Right cardiac atrium (tissue), 5 donors: ENCODE measurements at places on chromosomes 7 and 10. TPM values are rescaled to one million over a fixed set of nuclear protein-coding genes. Genes with fewer than 3 reads are reported as not detected.
A peak's percentile ranks its signal among the peaks of the same experiment; 100 is the strongest.

- no peak for DNase-seq
These were observed 55.0 kb downstream of the RAMP3 start for GRCh38 chr7:45212606-45213005.

GRCh38 chr10:24238519-24239247, 29.7 kb downstream of the KIAA1217 start:
- no peak for DNase-seq

DNA sequence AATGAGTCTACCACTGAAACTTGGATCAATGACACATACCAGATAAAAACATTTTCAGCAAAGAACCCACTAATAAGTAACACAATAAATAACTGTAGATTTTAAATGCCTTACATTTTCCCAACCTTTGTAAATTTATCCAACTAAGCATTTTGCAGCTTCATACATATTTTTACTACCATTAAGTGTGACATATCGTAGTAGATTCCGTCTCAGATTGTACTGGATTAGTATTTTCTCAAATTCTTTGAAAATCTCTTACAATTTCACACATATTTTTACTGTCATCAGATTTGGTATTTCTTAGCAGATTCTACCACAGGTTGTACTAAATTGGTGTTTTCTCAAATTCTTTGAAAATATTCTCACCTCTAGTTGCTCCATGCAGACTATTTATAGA, 26.0 kb downstream of the CCDC71L start:
- no peak for DNase-seq

DNA sequence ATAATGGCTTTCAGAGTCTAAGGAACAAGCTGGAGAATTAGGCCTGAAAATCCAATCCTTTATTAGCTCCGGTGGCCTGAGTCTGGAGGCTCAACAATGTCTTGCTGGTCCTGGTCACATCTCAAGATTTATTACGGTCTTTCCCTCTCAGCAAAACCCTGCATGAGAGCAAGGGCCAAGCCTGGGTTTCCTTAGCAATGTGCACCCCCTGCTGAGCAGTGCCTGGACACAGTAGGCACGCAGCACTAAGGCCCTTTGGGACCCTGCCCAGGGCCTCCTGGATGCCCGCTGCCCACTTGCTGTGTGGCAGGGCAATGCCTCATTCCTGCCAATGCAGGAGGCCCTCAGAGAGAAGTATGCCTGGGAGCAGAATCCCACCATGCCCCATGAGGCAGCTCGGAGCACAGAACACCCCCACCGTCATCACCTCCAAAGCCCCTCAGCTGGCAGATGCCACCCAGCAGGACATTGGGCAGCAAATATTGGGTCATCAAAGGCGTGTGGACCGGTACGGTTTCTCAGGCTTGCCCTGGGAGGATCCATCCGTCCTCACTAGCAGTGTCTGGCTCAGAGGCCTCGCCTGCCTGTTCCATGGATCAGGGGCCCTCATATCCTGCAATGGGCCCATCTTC, 156.4 kb downstream of the OAT start:
- no peak for DNase-seq

DNA sequence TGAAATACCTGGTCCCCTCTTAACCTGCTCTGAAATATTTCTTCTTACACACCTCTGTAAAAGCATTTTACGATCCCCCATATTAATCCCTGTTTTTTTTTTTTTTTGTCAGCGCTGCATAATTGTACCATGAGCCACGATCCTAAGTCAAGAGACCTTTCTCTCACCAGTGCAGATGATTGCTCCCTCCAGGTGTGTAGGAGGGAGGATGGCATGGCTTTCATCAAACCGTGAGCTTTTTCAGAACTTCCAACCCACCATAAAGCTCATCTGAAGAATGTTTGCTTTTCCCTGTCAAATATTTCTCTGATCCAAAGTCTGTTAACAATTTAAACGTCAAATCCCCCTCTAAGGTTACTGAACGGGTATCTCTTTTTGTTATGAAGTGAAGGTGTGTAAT, 28.2 kb upstream of the SEPHS1 start:
- no peak for DNase-seq

DNA sequence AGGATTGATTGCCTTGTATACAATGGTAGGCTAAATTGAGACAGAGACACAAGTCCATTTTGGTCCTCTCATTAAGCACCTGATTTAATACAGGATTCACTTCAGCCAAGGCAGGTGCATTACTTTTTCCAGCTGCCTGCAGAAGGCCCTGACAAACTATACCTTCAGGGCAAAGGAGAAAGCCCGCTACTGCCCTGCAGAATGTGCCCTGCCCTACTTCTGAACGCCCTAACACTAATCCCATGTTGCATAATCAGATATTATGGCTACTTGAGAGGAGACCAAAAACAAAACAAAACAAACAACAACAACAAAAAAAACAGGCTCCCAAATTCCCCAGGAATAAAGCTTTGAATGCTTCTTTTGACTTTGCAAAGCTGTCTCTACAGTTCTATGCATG, 116.9 kb upstream of the ABI1 start:
- no peak for DNase-seq

GRCh38 chr10:88670497-88670896, 6.3 kb downstream of the LIPF start:
- DNase-seq: no peak

- DNase-seq: peak; percentile 87
These were observed 19.5 kb downstream of the WNT8B start for GRCh38 chr10:100482181-100482833.

- DNase-seq: no peak
These were observed 85.5 kb downstream of the GNAI1 start for GRCh38 chr7:80220022-80220634.

- DNase-seq: no peak
These were observed 1.9 kb downstream of the GSTK1 start for GRCh38 chr7:143265017-143265693.

DNA sequence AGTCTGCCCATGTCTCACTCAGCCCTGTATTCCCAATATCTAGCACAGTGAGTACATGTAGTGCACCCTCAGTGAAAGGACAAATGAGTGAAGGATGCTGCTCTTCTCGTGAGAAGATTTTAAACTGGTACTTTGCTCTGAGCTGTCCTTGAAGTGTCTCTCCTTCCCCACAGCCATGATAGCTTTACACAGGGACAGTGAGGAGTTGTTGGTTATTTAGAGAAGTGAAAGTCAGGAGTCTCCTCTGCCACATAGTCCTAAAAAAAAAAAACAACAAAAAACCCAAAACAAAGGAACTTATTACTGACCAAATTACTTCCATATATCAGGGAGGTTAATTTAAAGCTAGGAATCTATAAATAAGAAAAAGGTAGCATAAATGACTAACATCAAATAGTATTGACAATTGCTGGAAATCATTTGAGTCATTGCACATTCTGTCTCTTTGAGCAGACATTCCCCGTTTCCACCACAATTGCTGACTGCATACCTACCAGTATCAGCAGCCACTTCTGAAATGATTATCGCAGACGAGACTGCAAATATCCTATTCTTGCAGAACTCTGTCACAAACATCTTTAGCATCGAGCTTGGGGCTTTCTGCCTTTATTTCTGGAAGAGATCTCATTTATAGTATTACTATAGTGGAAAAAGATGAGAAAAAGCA, 202.1 kb downstream of the PTEN start:
- no peak for DNase-seq

- DNase-seq: no peak
These were observed 852 bp downstream of the FOXI2 start for GRCh38 chr10:127737563-127738511.

DNA sequence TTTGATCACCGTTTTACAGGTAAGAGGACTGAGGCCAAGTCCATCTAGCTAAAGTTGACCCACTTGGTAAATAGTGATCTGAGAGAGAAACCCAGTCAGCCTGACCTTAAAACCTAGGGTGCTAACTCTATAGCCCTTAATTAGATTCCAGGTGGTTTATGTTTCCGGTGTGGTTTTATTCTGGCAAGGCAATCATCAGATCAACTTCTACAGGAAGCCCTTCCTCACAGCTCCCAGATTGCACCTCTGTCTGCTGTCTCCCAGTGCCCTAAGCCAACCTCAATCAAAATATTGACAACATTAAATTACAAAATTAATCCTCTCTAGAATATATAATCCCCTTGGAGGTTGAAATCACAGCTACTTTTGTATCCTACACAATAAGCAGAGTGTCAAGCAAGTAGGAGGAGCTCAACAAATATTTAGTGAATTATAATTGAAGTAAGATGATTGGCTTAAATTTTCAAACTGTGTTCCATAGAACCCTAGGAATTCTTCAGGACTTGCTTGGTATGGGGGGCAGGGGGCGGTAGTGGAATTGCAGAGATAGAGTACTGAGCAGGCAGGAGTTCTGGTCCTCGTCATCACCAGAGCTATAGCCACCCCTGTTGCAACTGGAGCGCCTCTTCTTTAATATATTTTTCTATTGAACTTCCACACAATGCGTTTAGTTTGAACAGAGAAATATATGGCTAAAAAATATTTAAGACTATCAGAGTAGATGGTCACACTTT, 692.8 kb upstream of the LRRN3 start:
- DNase-seq: no peak

- DNase-seq: no peak
These were observed 9.8 kb upstream of the PAX2 start for GRCh38 chr10:100735337-100736143.

- DNase-seq: peak; percentile 22
These were observed 845 bp downstream of the CCDC172 start for GRCh38 chr10:116324951-116325635.

DNA sequence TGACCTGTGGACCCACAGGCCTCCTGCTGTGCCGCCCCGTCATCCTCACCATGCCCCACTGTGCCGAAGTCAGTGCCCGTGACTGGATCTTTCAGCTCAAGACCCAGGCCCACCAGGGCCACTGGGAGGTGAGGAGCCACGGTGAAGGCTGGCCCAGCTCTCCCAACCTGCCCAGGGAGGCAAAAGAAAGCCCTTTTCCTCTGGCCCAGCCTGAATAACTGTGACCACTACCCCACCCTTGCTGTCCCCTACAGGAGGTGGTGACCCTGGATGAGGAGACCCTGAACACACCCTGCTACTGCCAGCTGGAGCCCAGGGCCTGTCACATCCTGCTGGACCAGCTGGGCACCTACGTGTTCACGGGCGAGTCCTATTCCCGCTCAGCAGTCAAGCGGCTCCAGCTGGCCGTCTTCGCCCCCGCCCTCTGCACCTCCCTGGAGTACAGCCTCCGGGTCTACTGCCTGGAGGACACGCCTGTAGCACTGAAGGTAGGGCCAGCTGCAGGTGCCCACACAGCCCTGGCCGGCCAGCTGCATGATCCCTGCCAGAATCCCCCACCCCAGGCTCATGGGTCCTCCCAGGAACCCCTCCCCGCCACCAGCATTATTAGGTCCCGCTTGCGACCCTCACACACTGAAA, 25.5 kb upstream of the SLC29A3 start:
- DNase-seq: peak; percentile 33

DNA sequence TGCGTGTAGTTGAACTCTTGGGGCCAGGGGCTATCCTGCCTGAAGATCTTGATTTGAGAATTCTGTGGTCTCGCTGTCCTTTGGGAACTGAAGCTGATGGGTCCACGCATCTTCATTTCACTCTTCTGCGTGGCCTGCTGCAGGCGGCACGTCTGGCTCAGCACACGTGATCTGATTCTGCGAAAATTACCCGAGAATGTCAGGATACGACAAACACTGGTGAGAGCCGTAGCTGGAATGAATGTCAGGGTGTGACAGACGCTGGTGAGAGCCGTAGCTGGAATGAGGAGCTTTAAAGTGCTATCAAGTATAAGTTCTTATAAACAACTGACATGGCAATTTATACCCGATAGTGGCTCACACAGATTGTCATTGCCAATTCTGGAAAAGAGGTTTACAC, 44.6 kb upstream of the CFAP46 start:
- DNase-seq: no peak

DNA sequence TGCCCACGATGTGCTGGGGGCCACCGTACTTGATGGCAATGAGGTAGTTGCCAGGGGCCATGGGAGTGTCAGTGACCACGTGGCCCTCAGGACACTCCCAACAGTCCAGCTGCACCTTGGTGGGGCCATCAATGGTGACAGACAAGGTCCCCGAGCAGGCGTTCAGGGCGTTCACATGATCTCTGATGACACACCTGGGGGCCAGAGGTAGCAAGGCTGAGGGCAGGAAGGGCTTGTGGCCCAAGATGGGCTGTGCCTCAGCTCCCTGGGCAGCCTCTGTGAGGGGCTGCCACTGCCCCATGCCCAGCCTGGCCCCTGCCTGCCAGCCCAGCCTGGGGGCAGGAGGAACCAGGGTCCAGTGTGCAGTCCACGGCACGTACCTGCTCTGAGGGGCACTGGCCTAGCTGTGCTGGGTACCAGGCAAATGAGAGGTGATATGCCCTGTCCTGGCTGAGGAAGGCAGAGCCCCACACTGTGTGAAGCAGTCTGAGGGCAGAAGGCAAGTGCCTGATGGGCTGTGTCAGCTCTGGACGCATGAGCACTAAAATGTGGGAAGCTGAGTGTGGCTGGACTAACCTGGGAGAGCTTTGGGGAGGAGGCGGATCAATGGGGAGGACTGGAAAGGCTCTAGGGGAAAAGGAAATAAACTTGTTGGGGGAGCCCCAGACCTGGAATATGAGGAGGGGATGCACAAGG, 3.5 kb upstream of the KCP start:
- DNase-seq: no peak

- peak; percentile 34 for DNase-seq
These were observed 96.3 kb downstream of the CPED1 start for GRCh38 chr7:121084748-121085336.

DNA sequence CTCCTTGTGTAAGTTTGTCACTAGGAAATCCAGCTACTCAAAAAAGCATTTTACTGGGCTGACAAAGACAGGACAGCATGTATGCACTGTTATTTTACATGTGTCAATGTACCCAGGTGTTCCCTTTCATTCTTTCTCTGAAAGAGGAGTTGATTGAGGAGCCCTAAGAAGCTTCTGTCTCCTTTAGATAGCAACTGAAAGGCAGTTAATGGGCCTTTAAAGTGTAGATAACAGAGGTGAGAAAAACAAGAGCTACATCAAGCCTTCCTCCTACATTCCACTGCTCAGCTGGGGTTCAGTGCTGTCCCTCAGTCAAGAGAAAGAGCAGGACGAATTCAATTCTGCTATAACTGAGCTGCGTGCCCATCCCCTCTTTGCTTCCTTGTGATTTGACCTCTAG, 12.8 kb upstream of the WIPF3 start:
- DNase-seq: no peak

Gene POLR2J2
- total RNA-seq: 4.2 TPM

Gene PDE1C
- total RNA-seq: 90.1 TPM

Gene ARHGEF5
- total RNA-seq: 4.3 TPM

Gene THAP5
- 31.1 TPM for total RNA-seq

Gene CFAP58
- 2.9 TPM for total RNA-seq

Gene ANKRD26
- 8.7 TPM for total RNA-seq

Gene CYP3A7
- not detected for total RNA-seq

Gene HNRNPF
- total RNA-seq: 75.4 TPM

Gene MINPP1
- 8.1 TPM for total RNA-seq

Gene COBL
- 45.9 TPM for total RNA-seq

Gene KIAA1549
- total RNA-seq: 1.9 TPM
